ENCODE measurements at places on chromosomes 5 and 9.

DNA sequence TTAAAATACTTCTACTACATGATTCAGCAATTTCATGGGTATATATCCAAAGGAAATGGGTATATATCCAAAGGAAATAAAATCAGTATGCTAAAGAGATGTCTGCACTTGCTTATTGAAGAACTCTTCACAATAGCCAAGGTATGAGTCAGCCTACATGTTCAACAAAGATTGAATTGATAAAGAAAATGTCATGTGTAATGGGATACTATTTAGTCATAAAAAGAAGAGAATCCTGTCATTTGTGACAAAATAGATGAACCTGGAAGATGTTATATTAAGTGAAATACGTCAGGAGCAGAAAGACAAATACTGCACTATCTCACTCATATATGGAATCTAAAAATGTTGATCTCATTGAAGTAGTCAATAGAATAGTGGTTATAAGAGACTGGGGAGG lies 944.5 kb upstream of the CTNND2 start:
- DNase-seq = no peak

- no peak for DNase-seq
Measured at GRCh38 chr9:13674926-13675637, 395.6 kb upstream of the MPDZ start.

- no peak for DNase-seq
Measured at GRCh38 chr9:131892162-131892707, 152.4 kb upstream of the RAPGEF1 start.

- no peak for DNase-seq
Measured at GRCh38 chr5:9505225-9505624, 40.6 kb downstream of the SEMA5A start.

GRCh38 chr9:133752739-133753446 lies 14.7 kb upstream of the SARDH start:
- DNase-seq = no peak

GRCh38 chr5:180975338-180975737 lies 13.3 kb upstream of the BTNL3 start:
- peak; percentile 10 for DNase-seq

DNA sequence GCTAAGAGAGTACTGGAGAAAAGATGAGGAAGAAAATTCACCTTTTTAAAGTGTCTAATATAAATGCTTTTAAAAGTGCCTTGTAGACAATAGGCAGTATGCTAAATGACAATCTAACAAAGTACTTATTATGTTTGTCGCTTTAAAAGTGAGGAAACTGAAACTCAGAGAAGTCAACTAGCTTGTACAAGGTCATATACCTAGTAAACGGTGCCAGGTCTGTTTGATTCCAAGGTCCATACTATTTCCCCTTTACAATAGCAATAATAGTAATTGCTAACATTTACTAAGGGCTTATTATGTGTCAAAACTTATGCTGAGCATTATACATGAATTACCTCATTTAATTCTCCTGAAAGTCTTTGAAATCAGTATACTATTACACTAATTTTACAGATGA lies 328.6 kb upstream of the SLC24A2 start:
- no peak for DNase-seq

DNA sequence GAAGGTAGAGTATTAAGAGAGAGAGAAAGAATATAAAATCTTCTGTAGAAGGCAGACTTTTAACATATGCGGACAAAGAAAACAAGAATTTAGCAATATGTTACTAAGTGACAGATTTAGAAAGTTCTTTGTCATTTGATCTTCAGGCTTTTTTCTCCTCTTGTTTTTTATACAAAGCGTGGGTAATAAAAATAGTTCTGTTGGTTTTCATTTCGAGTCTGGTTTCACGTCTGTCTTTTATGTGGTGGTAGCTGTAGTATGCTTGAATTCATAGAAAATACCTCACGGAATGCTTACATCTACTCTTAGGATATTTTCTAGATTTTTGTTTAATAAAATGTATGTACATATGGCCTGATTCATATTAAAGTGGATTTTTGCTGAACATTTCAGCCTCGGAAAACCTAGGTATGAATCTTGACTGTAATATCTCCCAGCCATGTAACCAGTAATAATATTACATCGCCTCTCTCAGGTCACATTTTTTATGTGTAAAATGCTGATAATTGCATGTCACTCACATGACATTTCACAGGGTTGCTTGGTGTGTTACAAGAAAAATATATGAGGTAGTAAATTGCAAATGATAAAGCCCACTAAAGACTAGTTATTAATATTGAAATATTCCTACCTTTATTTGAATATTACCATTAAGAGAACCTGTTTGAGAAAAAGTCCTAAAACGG lies 72.5 kb upstream of the TAF11L2 start:
- no peak for DNase-seq

GRCh38 chr9:97501972-97502221 lies 431 bp downstream of the TMOD1 start:
- no peak for DNase-seq

- no peak for DNase-seq
Measured at GRCh38 chr5:158899211-158899610, 200.5 kb downstream of the EBF1 start.

DNA sequence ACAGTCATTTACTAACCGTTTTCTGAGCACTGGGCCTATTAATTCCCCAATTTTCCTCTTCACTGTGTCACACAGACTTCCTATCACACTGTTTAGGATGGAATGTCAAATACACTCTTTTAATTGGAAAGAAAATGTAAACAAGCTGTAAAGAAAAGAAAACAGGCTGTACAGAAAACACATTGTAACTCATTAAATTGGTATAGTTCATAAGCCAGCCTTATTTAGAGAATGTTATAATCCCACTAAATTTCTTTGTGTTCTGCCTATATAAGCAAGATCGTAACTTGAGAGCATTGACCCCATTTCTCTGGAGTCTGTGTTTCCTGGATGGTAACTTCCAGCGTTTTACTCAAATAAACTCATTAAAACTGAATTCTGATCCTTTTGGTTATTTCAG lies 46.5 kb downstream of the TARS1 start:
- DNase-seq = no peak

DNA sequence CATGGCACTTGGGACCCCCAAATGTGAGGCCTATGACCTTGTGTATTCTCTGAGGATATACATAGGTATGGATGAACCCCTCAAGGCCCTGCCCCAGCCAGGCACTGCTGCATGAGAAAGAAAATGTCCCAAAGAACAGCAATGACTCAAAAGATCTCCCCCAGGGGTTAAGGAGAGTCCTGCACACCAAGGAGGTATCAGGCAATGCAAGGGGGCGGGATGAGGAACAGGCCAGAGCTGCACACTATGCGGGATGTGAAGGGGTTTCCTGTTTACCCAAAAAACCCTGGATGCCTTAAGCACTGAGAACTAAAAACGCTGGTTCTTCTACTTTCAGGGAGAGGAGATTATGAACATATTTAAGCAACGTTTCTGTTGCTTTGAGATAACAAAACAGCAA lies 3.4 kb downstream of the RAPGEF1 start:
- DNase-seq = no peak

DNA sequence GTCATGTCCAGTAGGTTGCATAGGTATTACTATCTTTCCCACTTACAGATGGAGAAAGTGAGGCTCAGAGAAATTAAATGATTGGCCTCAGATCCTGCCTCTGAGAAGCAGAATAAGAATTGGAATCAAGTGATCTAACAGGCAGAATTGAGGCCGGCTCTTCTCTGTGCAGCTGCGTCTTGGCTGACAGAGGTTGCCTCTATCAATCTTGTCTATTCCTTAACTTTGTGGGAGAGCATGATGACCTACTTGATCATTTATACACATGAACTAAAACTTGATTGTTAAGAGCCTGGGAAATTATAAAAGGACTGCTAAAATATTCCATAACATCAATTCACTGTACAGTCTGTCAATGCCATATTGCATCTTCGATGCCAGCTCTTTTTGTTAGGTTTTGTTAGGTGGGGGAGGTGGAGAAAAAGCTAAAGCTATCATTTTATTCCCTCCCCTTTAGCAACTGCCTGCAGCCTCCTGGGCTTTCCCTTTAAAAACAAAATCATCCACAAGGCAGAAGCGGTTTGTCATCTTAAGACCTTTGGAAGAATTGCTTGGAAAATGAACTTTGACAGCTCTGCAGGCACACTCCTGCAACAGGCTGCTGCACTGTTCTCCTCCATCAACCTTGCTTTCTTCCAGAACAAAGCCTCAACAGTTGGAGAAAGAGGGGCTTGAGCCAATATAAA lies 247.4 kb downstream of the SMARCA2 start:
- no peak for DNase-seq

- no peak for DNase-seq
Measured at GRCh38 chr5:177600508-177601018, 631 bp downstream of the B4GALT7 start.

DNA sequence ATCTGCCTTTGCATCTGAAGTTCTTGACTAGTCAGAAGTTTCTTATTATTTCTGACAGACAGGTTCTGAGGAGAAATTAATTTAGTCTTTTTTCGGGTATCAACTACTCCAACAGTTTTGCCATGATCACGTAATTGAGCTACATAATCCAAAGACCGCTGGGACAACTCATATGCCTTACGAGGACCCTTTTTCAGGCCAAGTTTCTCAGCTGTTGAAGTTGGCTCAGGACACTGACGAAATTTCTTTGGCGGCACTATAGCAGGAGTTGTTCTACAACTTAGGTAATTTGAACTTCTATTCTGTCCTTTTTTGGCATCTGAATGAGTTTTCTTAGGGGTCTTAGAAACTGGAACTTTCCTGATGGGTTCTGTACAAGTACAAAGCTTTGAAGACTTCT lies 27.2 kb downstream of the SETX start:
- DNase-seq = no peak

GRCh38 chr5:140221697-140222223 lies 46.8 kb downstream of the CYSTM1 start:
- DNase-seq = no peak

DNA sequence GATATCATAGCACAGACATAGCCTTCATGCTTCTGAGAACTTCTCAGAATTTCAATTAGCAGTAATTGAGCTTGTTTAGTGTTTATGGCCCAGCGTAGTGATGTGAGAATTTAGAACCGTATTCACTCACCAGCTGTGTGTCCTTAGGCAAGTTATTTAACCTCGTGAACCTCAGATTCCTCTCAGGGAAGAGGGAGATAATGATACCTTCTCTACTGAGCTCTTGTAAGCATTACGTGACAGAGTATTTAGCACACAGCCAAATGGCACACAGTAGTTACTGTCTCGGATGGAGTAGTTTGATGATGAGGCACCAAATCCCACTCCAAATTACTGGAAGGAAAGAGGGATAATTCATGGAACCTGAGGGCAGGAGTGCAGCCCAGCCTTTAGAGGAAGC lies 429.3 kb downstream of the CCDC171 start:
- no peak for DNase-seq

GRCh38 chr9:34371886-34372466 lies 4.7 kb downstream of the MYORG start:
- DNase-seq = no peak

DNA sequence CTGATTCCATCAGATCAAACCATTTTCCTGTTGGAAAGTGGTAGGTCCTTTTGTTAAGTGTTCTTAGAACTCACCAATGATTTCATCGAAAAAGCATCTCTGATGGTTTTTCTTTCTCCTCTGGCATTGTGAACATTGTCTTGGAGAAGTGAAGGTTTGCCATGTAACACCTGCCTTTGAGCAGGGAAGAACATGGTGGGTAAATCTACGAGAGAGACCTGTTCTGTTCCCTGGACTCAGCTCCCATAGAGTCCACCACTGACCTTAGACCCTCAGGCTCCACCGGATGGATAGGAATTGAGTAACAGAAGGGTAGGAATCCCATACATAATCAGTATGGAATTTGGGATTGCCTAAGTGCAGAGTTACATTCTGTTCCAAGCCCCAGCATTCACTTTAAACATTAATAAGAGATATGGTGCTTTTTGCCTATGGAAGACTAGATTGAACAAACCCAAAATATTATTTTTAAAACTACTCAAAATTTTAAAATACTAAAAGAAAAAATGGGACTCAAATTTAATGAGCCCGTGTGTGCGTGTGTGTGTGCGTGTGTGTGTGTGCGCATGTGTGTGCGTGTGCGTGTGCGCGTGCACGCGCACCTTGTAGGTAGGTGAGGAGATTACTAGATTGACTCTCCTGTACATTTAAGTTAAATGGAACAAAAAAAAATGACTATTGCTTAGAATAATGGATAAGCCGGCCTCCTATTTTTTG lies 92.0 kb downstream of the C9orf152 start:
- no peak for DNase-seq

DNA sequence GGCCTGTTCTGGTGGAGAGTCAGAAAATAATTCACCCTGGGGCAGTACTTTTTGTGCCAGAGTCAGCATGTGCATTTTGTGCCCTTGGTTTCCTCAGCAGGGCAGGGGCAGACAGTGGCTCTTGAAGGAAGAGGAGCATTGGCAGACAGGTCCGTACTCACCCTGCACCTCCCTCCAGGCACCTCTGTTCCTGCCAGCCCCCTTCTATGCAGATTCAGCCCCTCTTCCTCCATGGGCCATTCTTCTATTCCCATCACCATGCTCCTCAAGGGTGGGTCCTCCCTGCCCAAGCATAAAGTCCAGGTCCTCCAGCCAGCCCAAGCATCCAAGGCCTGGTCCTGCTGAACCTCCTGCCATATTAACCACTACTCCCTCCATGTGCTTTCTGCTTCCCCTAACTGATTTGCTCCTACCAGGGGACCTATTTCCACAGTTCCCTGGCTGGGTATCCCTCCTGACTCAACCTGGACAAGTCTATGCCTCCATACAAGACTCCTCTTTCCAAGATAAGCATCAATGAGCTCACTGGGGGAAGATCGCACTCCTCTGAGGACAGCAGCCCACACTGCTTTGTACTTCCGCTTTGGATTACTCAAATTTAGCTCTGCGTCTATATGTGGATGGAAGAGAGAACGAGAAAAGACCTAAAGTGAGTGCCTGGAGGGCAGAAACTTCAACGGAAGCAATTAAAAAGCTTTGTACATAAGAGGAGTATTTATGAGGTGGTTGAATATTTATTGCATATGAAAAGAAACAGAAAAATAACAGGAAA lies 9.3 kb upstream of the ACSL6 start:
- DNase-seq = no peak

DNA sequence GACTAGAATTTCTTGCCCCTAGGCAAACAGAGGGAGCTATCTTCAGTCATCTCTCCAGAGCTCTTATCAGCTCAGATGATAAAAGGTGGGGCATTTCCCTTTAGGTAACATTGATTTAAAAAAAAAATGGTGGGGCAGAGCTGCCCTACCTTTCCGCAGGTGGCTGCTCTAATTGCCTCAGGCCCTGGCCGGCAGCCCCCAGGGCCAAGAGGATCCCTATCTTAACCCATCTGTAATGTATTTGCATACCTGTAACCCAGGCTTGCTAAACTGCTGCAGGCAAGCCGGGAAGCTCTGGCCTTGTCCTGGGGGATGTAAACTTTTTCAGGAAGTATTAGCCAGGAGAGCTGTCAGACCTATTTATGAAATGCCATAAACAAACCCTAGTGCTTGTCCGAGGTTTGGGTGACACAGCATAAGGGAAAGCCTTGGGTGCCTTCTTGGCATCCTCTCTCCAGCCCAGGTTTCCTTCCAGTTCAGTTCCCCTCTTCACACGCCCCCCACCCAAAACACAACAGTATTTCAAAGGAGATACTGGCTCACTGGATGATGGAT lies 20.9 kb upstream of the ZSWIM6 start:
- DNase-seq = no peak

- DNase-seq = no peak
Measured at GRCh38 chr5:10502130-10502529, 60.5 kb downstream of the ROPN1L start.

- DNase-seq = no peak
Measured at GRCh38 chr9:93089481-93089991, 6.5 kb upstream of the CARD19 start.
